ENCODE measurements at places on chromosomes 6 and 20.
A peak's percentile ranks its signal among the peaks of the same experiment; 100 is the strongest.

- no peak for DNase-seq
Observed at GRCh38 chr20:33005908-33006775, 1.4 kb upstream of the BPIFB2 start.

- no peak for DNase-seq
Observed at GRCh38 chr6:149990212-149990660, 26.5 kb downstream of the ULBP1 start.

- DNase-seq: no peak
Observed at GRCh38 chr20:17205084-17205813, 21.6 kb upstream of the PCSK2 start.

- DNase-seq: no peak
Observed at GRCh38 chr20:19881080-19881840, 123.2 kb downstream of the RIN2 start.

DNA sequence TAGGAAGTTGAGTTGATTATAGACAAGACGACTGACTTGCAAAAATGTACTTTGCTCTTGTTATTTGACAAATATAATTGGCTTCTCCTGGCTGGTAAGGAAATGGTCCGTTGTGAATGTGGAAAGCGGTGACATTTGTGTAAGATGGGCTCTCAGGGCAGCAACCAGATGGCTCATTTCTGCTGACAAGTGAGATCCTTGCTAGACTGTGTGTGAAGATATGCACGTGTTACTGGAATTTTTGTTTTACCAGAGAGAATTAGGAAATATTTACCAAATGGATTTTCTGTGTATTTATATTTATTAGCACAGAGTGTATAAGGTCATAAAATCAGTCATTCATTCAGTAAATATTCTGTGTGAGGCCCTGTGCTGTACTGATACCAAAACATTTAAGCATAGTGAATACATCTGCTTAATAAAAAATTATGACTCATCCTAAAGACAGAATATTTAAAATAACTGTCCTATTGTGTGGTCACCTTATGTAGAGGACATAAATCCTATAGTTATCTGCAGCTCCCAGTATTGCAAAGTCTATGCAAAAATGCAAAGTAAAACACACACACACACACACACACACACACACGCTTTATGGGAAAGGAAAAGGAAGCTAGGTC is 109.9 kb upstream of the ASF1A start:
- no peak for DNase-seq

- DNase-seq: no peak
Observed at GRCh38 chr20:46770330-46771194, 61.1 kb downstream of the SLC2A10 start.

- peak; percentile 30 for DNase-seq
Observed at GRCh38 chr6:145139140-145139850, 596.0 kb downstream of the EPM2A start.
